ENCODE measurements at places on chromosomes 16 and 17. TPM values are rescaled to one million over a fixed set of nuclear protein-coding genes. Genes with fewer than 3 reads are reported as not detected.

MATCAP1 gene
- 28.4 TPM for polyA plus RNA-seq

- DNase-seq: no peak
Measured at GRCh38 chr17:41530062-41531048, 2.2 kb upstream of the KRT19 start.

GRCh38 chr16:2474877-2475412 lies at the start of gene TBC1D24:
Gene TBC1D24, plus strand, starts transcription at chr16:2475127. Its CDS starts 21,022 bp downstream, at chr16:2496149.
- DNase-seq: no peak

ALDH3A1 gene
- polyA plus RNA-seq: 0.82 TPM

DNA sequence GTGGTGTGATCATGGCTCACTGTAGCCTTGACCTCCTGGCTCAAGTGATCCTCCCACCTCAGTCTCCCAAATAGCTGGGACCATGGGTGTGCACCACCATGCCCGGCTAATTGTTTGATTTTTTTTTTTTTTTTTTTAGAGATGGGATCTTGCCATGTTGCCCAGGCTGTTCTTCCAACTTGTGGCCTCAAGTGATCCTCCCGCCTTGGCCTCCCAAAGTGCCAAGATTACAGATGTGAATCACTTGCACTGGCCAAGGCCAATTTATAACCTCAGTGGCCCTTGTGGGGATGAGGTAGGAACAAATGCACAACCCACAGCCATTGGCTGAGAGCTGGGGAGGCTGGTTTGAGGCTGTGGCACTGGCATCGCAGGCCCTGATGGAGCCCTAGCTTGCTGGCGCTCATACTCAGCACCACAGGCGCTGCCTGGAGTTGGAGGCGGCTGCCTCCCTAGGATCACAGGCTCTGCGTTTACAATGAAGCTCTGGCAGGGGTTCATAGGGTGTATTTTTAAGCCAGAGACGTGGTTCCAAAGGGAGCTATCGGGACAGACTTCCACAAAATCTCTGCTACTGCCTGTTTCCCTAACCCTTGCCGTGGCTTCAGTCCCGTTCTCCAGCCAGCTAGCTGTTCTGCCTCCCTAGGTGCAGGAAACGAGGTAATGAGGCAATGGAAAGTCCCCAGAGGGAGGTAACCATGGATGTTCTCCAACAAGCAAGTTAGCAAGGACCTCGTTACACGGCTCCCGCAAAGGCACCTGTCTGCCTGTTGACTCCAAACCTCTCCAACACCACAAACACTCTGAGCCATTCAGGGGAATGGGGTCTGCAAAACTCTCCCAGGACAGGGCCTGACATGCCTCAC lies 2.9 kb downstream of the ABCA3 start:
- no peak for DNase-seq

DNA sequence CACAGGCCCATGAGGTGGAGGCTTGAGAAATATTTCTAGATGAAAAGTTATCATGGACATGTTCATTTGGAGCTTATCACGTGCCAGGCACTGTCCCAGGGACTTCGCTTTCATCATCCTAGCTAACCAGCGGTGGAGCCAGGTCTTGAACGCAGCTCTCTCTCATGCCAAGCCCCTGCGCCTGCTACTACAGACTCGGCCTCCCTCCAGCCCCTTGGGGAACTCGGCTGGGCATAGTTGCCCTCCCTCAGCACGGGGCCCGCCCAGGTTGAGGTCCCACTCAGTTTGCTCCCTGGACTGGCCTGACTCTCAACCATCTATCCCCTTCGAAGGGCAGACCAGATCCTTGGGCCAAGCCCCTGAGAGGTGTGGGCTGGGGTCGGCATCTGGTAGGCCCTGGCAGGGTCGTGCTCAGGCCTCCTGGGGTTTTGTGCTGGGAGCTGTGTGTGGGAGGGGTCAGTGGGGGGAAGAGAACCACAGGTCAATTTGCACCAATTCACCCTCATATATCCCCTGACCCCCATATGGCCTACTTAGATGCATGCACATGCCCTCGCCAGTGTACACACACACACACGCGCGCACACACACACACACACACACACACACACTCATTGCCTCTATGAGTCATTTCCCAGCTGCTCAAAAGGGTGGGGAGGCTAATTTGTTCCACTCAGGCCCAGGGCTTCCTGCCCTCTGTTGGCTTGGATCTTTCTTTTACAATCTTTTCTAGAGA lies 12.1 kb upstream of the SCN4A start:
- DNase-seq: no peak

- DNase-seq: no peak
Measured at GRCh38 chr16:63192980-63193379, 1156.7 kb upstream of the CDH8 start.
